Activated effector memory CD4-positive, alpha-beta T cell treated with Interleukin-2 at 50 U/mL for 16 hours (primary cell): ENCODE measurements at places on chromosomes 5 and 9.

- no peak for DNase-seq
These were observed 105.2 kb downstream of the FRMD3 start for GRCh38 chr9:83432877-83433550.

DNA sequence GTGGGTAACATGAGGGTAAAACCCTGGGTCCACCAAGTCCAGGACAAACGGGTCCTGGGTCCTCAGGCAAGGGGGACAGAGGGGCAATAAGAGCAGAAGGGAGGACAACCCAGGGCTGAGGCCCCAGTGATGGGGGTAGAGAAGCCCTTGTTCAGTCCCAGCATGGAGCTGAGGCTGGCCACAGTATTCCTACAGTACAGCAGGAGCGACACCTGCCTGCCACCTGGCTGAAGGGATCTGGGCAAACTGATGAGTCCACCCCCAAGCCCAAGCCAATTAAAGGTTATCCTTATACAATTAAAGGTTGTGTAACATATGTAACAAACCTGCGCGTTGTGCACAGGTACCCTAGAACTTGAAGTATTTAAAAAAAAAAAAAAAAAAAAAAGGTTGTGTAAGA lies 97.7 kb upstream of the LRRTM2 start:
- no peak for DNase-seq

DNA sequence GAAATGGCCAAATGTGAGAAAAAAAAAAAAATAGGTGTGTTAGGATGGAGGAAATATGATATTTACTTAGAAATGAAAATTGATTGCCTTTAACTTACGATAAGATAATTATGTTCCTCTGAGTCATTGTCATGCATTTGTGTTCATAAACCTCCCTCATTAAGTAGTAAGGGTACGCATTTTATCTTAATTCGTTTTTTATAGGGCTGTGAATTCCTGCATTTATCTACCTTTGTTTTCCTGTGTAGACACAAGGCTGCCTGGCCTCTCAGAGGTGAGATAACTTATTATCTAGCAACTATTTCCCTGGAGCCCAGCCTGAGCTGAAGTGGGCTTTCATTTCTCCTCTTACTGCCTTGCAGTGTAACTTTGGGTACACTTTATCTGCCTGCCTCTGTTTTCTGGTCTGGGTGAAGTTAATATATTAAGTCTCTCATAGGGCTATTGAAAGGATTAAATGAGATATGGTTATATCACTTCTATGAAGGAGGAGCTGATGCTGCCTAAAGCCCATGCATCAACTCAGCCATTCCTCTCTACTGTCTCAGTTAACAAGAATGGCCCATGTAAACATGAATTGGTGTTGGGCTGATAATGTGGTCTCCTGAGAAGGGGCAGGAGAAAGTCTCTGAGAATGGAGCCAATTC lies 103.8 kb upstream of the KLF4 start:
- no peak for DNase-seq

GRCh38 chr5:132455614-132456115 lies 34.9 kb downstream of the IRF1 start:
- DNase-seq = no peak

GRCh38 chr9:97348871-97349270 lies 41.4 kb downstream of the CCDC180 start:
- DNase-seq = no peak

DNA sequence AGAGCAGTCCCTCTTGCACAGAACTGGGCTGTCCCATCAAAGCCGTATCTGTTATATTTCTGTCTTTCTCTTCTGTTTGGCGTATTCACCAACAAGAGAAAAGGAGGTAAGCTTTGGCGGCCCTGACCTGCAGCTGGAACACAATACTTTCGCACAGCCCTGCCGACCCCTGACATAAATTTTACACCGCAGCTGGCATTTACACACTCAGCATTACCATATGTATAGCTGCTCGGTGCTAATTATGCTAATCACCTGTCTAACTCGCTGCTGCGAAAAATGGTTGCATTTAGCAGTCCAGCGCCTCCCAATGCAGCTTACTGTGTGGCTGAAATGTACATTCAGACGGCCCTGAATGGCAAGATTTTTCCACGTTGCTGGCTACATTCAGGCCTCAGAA lies 20.8 kb downstream of the PTCH1 start:
- no peak for DNase-seq

DNA sequence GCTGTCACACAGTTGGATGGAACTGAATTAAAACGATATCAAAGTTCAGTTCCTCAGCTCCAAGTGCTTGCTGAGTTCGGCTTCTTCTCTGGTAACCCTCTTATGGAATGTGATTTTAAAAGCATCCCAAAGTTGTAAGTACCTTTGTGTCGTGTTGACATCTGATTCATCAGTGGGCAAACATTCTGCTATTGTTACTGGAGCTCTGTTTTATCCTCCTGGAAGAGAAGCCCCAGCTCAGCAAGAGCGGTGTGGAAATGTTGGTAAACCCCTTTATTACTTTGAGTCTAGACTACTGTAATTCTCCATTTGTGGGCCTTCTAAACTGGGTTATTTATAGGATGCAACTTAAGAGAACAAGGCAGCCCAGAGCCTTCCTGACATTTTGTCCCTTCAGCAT lies 699.3 kb upstream of the WWC1 start:
- DNase-seq = no peak

DNA sequence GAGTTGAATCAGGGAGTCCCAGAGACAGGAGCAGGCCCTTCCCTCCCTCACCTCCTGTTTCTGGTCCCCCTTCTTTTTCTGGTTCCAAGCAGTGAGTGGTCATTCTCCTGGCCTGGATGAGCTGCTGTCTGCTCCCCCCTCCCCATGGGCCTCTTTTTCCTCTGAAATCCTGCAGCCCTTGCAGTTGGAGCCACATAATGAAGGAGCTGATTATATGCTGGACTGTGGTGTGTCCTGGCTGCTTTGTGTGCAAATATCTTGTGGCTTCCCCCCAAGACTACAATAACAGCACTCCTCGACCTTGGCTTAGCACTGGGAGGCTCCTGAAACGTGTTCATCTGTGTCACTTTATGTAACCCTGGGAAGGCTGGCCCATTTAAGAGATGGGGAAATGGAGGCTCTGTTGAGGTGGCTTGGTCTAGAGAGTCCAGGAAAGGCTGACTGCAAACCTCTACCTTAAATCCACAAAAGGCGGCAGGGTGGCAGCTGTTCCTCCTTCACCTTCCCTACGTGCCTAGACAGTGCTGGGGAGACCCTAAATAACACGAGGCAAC lies 69.2 kb downstream of the SH3PXD2B start:
- DNase-seq = no peak
